ENCODE measurements at places on chromosomes 16 and 17.

DNA sequence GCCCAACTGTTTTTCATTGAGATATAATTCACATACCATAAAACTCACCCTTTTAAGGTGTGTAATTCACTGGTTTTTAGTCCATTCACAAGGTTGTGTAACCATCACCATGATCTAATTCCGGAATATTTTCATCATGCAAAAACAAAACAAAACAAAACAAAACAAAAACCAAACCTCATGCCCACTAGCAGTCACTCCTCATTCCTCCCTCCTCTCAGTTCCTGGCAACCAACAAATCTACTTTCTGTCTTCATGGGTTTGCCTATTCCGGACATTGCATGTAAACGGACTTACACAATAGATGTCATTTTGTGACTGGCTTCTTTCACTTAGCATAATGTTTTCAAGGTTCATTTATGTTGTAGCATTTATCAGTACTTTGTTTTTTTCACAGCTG lies 4.5 kb upstream of the NOD2 start:
- DNase-seq, result no peak

DNA sequence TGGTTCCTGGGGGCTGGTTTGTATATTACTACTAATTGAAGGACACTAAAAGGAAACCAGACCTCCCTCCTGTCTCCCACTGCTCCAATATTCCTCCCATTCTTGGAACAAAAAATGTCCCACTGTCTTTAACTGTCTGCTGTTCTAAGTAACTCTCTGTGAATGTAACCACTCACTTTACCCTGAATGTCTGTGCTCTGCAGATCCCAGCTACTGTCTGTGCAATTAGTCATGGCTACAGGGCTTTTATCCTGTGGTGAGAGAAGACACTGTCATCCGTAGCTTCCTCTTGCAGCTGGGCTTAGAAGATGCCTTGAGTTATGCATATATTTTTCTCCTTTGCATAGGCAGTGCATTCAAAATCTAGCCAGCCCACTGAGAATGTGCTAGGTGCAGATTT lies 853.8 kb downstream of the CDH8 start:
- no peak for DNase-seq

DNA sequence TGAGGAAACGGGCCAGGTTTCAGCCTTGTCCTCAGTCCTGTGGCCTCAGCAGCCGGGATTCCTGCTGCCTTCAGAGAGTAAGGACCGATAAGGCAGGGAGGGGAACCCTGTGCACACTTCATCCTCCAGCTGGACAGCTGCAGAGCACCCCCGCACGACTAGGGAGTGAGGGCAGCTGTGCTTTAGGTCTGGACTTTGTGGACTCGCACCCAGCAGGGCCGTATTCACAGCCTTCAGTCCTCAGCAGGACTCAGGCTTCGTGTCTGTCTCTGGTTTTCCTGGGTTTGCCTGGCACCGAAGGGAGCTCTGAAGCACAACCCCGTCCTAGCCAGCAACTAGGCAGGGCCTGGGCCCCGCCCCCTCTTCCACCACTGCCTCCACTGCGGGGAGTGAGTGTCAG lies 45.8 kb upstream of the CACNG5 start:
- no peak for DNase-seq

DNA sequence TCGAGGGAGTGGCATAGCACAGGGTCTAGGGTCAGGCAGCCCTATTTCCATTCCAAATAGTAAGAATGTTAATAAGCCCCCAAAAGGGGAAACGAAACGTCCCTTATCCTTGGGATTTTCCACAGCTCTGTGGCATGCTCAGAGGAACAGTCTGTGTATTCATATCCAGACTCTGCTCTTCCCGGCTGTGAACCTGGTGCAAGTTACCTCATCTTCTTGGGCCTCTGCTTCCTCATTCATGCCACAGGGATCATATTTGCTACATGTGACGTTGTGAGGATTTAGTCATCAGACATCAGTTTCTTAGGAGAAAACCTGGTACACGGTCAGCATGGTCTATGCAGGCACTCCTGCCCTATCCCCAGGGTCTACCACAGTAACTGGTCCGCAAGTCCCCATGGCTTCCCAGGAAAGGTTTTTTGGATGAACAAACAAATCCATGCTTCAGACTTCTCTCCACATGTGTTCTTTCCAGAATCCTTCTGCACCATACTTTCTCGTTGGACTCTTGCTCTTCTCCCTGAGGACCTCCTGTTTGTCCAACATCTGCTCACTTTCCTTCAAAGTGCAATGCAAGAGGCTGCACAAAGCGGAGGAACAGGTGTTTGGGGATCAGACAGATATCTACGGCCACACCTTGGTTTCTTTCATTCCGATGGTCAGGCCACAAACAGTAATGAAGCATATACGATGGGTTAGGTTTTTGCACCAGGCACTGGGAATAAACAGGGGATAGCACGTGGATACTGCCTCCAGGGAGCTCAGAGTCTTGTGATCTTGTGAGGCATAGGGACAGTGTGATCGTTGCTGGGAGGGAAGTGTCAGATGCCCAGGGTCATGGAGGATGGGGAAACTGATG lies 17.7 kb downstream of the GLP2R start:
- no peak for DNase-seq

DNA sequence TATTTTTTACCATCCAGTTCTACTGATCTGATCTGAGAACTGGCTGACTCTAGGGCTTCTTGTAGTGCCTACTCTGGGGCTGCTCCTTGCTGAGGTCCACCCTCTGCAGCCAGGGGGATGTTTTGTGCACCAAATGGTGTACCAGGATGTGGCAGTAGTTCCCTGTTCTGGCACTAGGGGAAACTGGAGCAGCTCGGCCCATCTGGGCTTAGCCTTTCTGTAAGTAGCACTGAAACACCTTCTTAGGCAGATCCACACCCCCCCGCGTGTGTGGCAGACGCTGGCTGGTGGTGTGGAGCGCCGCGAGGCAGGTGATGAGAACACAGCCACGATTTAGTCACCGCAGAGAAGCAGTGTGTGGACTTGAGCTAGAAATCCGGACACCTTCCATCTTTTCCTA lies 17.0 kb downstream of the DUSP14 start:
- no peak for DNase-seq

DNA sequence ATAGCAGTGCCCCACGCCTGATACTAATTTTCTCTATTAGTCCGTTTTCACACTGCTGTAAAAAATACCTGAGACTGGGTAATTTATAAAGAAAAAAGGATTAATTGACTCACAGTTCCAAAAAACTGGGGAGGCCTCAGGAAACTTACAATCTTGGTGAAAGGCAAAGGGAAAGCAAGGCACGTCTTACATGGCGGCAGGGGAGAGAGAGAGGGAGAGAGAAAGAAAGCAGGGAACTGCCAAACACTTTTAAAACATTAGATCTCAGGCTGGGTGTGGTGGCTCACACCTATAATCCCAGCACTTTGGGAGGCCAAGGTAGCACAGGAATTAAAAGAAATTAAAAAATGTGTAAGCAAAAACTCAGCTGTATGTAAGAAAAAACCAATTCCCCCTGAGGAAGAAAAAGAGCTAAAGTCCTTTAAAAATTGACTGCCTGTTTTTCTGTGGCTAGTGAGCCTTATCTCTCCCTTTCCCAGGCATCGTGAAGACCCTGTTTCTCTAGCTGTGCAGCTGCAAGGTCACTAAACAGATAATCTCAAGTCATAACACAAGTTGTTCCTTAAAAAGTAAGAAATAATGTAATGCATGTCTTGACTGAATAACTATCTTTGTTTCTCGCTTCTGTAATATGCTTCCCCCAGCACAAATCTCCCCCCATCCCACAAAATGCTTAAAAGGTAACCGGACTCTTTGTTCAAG lies 14.0 kb downstream of the ZSCAN10 start:
- no peak for DNase-seq

DNA sequence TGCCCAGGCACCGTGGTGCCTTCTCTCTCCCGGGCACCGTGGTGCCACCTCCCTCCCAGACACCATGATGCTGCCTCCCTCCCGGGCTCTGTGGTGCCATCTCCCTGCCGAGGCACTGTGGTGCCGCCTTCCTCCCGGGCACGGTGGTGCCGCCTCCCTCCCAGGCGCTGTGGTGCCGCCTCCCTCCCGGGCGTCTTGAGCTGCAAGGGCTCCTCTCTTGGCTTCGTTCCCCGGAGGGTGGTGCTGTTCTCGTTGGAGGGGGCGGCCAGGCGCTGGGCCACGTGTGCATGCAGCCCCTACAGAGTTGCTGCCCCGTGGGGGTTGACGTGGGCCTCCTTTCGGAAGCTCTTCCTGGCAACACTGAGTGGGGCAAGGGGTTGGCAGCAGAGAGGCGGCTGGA lies 8.2 kb downstream of the CENPX start:
- no peak for DNase-seq

- DNase-seq, result no peak
These were observed 35.3 kb upstream of the RAI1 start for GRCh38 chr17:17645961-17646360.

Data from NCI-H2171 (cell line).